ENCODE measurements at places on chromosomes 4 and X. TPM values are rescaled to one million over a fixed set of nuclear protein-coding genes. Genes with fewer than 3 reads are reported as not detected.
A peak's percentile ranks its signal among the peaks of the same experiment; 100 is the strongest.

CXCL11 gene
- not detected for total RNA-seq

SPATA4 gene
- 1.1 TPM for total RNA-seq

INTU gene
- 9.7 TPM for total RNA-seq

DNA sequence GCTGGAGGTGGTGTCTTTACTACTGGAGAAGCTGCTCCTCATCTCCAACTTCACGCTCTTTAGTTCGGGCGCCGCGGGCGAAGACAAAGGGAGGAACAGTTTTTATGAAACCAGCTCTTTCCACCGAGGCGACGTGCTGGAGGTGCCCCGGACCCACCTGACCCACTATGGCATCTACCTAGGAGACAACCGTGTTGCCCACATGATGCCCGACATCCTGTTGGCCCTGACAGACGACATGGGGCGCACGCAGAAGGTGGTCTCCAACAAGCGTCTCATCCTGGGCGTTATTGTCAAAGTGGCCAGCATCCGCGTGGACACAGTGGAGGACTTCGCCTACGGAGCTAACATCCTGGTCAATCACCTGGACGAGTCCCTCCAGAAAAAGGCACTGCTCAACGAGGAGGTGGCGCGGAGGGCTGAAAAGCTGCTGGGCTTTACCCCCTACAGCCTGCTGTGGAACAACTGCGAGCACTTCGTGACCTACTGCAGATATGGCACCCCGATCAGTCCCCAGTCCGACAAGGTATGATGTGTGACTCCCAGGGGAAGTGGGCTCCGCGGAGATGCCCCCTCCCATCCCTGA is 634 bp downstream of the LRAT start:
- no peaks in the 10 kb centered on the region for H3K27me3 ChIP-seq
- H3K27ac ChIP-seq: no peak overlapping the region
- peak overlapping the region; percentile 64 for H3K4me3 ChIP-seq

GRCh38 chr4:99649778-99650177 is 7.8 kb downstream of the C4orf54 start:
- no peak overlapping the region for H3K4me3 ChIP-seq
- H3K27ac ChIP-seq: no peak overlapping the region
- DNase-seq: no peak
- H3K27me3 ChIP-seq: no peaks in the 10 kb centered on the region
- H3K4me1 ChIP-seq: peaks cover 3% of the 10 kb centered on the region
- no peaks in the 10 kb centered on the region for H3K36me3 ChIP-seq

ZFYVE28 gene
- total RNA-seq: 13.6 TPM

DNA sequence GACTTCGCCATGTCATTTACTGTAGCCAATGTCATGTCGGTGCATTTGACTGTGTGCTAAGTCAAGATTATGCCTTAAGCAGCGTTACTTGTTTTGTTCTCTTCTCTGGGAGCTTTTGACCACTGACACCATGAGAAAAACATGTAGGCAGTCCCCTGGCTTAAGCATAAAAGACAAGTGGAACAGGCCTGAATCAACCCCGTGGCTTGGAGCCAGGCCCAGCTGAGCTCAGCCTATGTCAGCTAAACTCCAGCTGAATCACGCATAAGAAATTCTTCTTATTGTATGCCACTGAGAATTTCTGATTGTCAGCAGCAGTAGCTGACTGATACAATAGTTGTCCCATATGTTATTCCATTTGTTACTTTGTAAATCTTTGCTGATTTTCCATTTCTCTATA is 261.9 kb downstream of the CBLL2 start:
- H3K4me1 ChIP-seq: no peaks in the 10 kb centered on the region
- H3K36me3 ChIP-seq: no peaks in the 10 kb centered on the region
- DNase-seq: no peak
- no peaks in the 10 kb centered on the region for H3K27me3 ChIP-seq
- no peak overlapping the region for H3K27ac ChIP-seq
- no peak overlapping the region for H3K4me3 ChIP-seq

DNA sequence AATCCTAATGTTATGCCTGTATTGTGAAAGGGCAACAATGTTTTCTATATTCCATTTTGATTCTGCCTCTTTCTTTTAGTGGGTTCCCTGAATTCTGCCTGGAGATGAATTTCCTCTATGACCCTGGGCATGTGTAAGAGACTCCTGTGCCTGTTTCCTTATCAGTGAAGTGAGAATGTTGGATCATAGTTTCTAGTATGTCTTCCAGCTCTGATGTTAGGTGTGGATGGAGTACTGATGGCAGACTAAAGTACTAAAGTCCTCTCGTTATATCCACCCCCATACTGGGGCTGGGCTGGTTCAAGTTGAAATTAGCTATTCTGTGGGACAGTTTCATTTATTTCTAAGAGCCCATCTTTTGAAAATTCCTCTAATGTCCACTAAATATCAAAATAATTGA is 29.6 kb downstream of the PLAC1 start:
- no peaks in the 10 kb centered on the region for H3K4me1 ChIP-seq
- H3K27ac ChIP-seq: no peak overlapping the region
- no peaks in the 10 kb centered on the region for H3K27me3 ChIP-seq
- no peak for DNase-seq
- no peak overlapping the region for H3K4me3 ChIP-seq

UGT2B15 gene
- not detected for total RNA-seq

DNA sequence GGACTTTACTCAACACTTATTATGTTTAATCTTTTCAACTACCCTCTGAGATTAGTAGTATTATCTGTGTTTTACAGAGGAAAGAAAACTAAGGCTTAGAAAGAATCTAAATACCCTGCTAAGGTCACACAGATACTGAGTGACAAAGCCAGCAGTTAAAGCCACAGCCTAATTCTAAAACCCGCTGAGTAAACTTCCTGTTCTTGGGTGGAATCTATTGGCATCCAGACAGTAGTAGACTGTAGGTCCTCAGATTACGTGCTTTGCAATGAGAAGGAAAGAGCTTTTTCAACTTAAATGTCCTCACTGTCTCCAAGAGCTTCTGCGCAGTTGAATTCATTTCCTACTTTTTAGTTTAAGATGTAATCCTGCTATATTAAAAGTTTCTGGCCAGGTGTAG is 126.0 kb downstream of the TENM3 start:
- no peaks in the 10 kb centered on the region for H3K36me3 ChIP-seq
- no peaks in the 10 kb centered on the region for H3K27me3 ChIP-seq
- no peaks in the 10 kb centered on the region for H3K4me1 ChIP-seq
- no peak for DNase-seq

POF1B gene
- total RNA-seq: 0.28 TPM

GRCh38 chr4:182918791-182919302 is 1.7 kb upstream of the DCTD start:
- no peak overlapping the region for H3K4me3 ChIP-seq
- 0 out of 2 replicates have a peak, but pooled peaks cover 4% of the 10 kb centered on the region for H3K4me1 ChIP-seq
- no peak overlapping the region for H3K27ac ChIP-seq

DNA sequence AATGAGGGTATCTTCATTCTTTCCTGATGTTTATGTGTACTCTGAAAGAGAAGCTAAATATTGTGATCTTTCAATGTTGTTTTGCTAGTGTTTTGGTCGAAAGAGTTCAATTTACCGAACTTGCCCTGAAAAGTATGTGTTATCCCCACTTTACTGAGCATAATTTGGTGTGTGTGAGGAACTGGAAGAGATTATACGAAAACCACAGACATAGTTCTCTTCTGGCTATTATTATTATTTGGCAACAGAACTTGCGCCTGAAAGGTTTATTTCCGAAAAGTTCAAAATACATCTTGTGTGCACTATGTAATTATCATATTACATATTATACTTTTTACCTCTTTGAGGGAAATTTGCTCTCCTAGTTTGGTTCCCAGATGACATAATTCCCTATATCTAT is 232.5 kb upstream of the INTU start:
- no peak overlapping the region for H3K4me3 ChIP-seq
- no peaks in the 10 kb centered on the region for H3K36me3 ChIP-seq
- H3K27ac ChIP-seq: no peak overlapping the region
- H3K4me1 ChIP-seq: no peaks in the 10 kb centered on the region
- H3K27me3 ChIP-seq: no peaks in the 10 kb centered on the region
- DNase-seq: no peak

- DNase-seq: no peak
- no peak overlapping the region for H3K27ac ChIP-seq
- no peaks in the 10 kb centered on the region for H3K36me3 ChIP-seq
- no peak overlapping the region for H3K4me3 ChIP-seq
- H3K27me3 ChIP-seq: no peaks in the 10 kb centered on the region
- no peaks in the 10 kb centered on the region for H3K4me1 ChIP-seq
These were observed 42.5 kb downstream of the FAAH2 start for GRCh38 chrX:57329008-57329407.

PCDH11X gene
- not detected for total RNA-seq

C4orf33 gene
- total RNA-seq: 17.4 TPM

DNA sequence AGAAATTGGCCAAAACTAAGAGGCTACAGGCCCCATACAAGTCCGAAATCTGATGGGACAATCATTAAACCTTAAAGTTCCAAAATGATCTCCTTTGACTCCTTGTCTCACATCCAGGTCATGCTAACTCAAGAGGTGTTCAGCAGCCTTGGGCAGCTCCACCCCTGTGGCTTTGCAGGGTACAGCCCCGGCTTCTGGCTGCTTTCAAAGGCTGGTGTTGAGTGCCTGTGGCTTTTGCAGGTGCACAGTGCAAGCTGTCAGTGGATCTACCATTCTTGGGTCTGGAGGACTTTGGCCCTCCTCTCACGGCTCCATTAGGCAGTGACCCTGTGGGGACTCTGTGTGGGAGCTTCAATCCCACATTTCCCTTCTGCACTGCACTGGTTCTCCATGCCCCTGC is 329.1 kb upstream of the MAD2L1 start:
- H3K4me1 ChIP-seq: no peaks in the 10 kb centered on the region
- no peak overlapping the region for H3K4me3 ChIP-seq
- no peak for DNase-seq
- no peak overlapping the region for H3K27ac ChIP-seq

- H3K4me3 ChIP-seq: no peak overlapping the region
- DNase-seq: peak; percentile 11
- no peaks in the 10 kb centered on the region for H3K4me1 ChIP-seq
- H3K27me3 ChIP-seq: no peaks in the 10 kb centered on the region
These were observed 42.0 kb downstream of the LGI2 start for GRCh38 chr4:24988776-24989175.

DNA sequence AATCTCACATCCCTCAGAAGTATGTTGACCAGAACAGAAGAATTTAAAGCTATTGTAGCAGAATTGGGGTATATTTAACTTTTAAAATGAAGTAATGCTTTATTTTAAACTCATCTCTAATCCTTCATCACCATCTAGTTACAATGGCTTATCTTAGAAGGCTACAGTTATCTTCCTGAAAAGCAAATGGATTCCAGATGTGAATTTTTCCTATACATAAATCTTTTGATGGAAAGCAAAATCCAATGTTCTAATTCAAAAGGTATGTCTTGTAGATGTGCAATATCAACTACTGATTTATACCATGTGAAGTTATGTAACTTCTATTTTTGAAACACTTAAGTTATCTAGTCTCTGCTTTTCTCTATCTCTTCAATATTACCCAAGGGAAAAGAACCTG is 47.6 kb downstream of the CCNG2 start:
- H3K27me3 ChIP-seq: no peaks in the 10 kb centered on the region
- H3K4me3 ChIP-seq: no peak overlapping the region
- H3K27ac ChIP-seq: no peak overlapping the region
- no peaks in the 10 kb centered on the region for H3K36me3 ChIP-seq
- no peak for DNase-seq

- peak overlapping the region; percentile 8 for H3K4me3 ChIP-seq
- no peaks in the 10 kb centered on the region for H3K36me3 ChIP-seq
- peak; percentile 82 for DNase-seq
- no peaks in the 10 kb centered on the region for H3K27me3 ChIP-seq
These were observed 63.1 kb downstream of the ANOS1 start for GRCh38 chrX:8668813-8669212.

P2RY8 gene
- not detected for total RNA-seq

UGT2B11 gene
- total RNA-seq: not detected

- no peaks in the 10 kb centered on the region for H3K4me1 ChIP-seq
- no peaks in the 10 kb centered on the region for H3K27me3 ChIP-seq
- H3K4me3 ChIP-seq: no peak overlapping the region
- no peak overlapping the region for H3K27ac ChIP-seq
- no peaks in the 10 kb centered on the region for H3K36me3 ChIP-seq
- DNase-seq: no peak
These were observed 6.3 kb downstream of the C1QTNF7 start for GRCh38 chr4:15434091-15434490.

TIGD2 gene
- total RNA-seq: 10.9 TPM

TMEM187 gene
- 30.8 TPM for total RNA-seq

PCDH10 gene
- not detected for total RNA-seq

BCLAF3 gene
- total RNA-seq: 7.9 TPM

DNA sequence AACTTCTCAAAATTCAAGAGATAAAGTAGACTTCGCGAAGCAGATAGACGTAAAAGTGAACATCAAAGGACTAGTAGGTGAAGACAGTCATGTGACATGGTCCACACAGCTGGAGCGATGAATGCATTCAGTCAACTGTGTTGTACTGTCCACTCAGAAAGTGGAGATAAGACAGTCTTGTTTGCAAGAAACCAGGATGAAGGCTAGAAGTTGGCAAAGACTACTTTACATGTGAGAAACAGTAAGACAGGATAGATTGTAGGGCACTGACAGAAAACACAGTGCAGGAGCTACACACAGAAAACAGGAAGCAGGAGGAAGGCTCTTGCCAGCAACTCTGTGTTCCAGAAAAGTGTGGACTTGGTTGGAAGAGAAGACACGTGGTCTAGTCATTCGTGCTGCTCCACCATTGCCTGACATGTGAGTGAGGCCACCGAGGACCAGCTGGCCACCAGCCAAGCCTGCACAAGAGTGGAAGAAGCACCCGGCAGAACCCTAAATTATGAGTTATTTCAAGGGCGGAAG is 78.9 kb downstream of the FAT1 start:
- DNase-seq: no peak
- H3K27ac ChIP-seq: peak overlapping the region; percentile 71
- H3K27me3 ChIP-seq: no peaks in the 10 kb centered on the region
- H3K4me1 ChIP-seq: peaks cover 16% of the 10 kb centered on the region
- H3K36me3 ChIP-seq: no peaks in the 10 kb centered on the region
- no peak overlapping the region for H3K4me3 ChIP-seq

DNA sequence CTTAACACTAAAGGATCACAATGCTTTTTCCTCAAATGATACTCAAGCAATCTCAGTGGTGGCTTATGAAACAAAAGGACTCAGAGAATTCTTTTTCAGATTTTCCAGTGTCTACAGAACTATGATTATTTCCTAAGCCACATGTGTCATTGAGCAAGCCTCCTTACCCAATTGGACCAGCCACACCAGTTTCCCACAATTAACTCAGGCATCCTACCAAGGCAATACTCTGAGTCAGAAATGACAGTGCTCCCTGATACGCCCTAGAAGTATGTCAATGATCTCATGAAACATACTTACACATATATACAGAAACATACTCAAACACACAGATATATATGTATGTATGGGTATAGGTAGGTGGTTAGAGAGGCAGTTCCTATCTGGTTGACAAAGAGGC is 4.8 kb downstream of the ADAMTS3 start:
- peaks cover 6% of the 10 kb centered on the region for H3K4me1 ChIP-seq
- H3K4me3 ChIP-seq: no peak overlapping the region
- no peaks in the 10 kb centered on the region for H3K36me3 ChIP-seq
- H3K27ac ChIP-seq: no peak overlapping the region
- DNase-seq: no peak
- no peaks in the 10 kb centered on the region for H3K27me3 ChIP-seq
